Midbrain (tissue), 1 donor: ENCODE measurements at places on chromosomes 7 and 10.

DNA sequence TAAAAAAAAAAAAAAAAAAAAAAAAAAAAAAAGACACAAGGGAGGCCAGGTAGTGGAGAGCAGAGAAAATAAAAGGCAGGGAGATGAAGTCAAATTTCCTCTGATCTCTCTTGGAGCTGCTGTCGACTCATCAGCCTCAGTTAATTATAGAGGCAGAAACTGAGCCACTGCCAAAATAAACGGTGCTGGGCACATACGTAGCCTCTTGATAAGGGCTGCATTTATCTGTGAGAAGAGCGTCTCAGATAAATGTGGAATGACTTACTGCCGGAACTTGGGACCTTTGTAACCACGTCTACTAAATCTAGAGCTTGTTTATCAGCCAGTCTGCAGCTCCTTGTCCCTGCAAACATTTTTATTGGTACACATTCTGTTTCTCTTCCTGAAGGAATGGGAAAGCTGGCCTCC is 162.3 kb downstream of the BAMBI start:
- no peak for DNase-seq

DNA sequence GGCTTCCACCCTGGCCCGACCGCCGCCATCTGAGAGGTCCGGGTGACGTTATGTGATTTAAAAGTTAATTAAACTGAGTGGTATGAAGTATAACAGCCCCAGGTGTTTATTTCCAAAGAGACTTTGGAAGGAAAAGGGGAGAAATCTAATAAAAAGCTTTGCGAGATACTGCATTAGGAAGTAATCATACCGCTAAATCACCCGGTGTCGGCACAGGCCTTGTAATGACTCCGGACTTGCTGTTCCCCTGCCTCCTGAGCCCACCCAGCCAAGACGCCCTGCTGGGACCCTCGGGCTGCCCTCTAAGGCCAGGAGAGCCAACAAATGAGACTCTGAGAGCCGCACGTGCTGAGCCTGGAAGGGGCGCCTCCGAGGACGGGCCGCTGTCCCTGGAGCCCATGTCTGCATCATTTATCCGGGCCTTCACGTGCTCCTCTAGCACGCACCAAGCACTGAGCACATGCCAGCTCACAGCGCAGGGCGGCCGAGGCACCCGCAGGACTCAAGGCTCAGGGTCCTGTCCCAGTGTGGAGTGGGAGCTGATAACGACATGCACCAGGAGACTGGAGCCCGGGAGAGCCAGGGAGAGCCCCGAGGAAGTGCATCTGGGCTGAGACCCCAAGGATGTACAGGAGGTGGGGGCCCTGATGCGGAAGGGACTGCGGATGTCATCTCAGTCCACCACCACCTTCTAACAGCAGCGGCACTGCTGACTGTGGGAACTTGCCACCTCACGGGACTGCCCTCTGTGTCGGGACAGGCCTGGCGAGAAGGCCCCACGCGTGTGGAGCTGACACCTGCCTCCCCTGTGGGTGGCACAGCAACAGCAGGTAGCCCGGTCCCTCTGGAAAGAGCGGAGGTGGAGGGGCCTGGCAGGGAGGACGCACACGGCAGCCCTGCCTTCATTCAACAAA is 182.7 kb downstream of the ELFN1 start:
- no peak for DNase-seq

GRCh38 chr10:5953676-5954075 is 23.7 kb downstream of the IL15RA start:
- DNase-seq, result no peak

- no peak for DNase-seq
Measured at GRCh38 chr10:21308946-21309345, 216.5 kb downstream of the SKIDA1 start.

DNA sequence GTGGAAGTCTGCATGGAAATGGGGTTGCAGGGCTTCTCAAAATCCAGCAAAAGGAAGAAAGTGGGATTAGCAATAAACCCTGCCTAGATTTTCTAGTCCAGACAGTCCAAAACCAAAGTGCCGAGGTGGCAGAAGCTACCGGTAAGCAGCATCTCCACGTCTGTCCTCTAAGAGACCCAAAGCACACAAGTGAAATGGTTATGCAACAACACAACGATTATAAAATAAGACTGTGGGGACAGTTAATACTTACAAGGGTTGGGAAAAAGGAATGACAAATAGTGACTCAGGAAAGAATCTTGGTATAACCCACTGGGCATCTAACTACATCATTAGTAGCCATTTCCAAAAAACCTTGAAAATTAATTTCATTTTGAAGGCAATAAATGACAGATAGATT is 24.7 kb downstream of the CREB3L2 start:
- DNase-seq, result no peak

GRCh38 chr10:91410638-91411371 is 661 bp downstream of the HECTD2 start:
- peak; percentile 9 for DNase-seq

- no peak for DNase-seq
Measured at GRCh38 chr10:85607043-85607695, 759.4 kb downstream of the GRID1 start.

- no peak for DNase-seq
Measured at GRCh38 chr7:115728518-115728917, 302.0 kb downstream of the TFEC start.

GRCh38 chr7:78702770-78703169 is 750.7 kb downstream of the MAGI2 start:
- no peak for DNase-seq

- DNase-seq, result peak; percentile 70
Measured at GRCh38 chr7:98217623-98218582, 6.7 kb downstream of the BHLHA15 start.

GRCh38 chr10:78589687-78590086 is 479.1 kb upstream of the ZMIZ1 start:
- DNase-seq, result no peak

DNA sequence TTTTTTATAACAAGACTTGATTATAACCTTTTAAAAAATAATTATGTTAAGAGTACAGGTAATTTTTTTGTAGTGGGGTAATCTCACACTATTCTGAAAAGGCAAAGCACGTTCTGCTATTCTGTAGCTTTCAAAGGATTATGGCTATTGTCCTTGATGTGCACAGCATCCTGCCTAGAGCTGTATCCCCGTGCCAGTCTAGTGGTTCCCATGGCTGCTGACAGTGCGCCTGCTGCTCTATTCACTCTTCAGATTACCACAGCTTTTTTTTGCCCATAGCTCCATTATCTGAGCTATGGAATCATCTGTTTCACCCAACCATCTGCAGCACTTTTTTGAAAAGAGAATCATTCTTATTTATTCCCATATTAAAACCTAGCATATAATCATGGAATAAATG is 723.4 kb downstream of the PHTF2 start:
- DNase-seq, result no peak

DNA sequence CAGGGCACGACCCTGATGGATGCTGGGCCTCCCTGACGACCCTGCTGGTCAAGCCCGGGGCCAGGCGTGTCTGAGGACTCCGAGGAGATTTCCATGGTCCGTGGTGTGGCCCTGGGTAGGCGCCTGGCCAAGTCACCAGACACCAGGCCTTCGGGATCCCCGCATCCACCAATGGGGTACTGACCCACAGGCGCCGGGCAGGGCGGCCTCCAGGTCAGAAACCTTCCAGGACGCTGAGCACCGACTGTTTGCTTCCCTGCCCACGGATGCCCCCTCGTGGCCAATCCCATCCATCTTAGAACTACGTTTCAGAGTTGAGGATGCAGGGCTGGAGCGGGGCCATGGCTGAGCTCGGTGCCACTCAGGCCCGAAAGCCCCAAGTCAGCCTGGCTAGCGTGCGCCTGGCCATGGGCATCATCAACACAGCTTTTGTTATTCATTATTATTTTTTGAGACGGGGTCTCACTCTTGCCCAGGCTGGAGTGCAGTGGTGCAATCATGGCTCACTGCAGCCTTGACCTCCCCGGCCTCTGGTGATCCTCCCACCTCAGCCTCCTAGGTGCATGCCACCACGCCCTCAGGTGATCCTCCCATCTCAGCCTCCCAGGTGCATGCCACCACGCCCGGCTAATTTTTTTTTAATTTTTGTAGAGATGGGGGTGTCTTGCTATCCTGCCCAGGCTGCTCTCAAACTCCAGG is 7.1 kb upstream of the AMZ1 start:
- peak; percentile 80 for DNase-seq

DNA sequence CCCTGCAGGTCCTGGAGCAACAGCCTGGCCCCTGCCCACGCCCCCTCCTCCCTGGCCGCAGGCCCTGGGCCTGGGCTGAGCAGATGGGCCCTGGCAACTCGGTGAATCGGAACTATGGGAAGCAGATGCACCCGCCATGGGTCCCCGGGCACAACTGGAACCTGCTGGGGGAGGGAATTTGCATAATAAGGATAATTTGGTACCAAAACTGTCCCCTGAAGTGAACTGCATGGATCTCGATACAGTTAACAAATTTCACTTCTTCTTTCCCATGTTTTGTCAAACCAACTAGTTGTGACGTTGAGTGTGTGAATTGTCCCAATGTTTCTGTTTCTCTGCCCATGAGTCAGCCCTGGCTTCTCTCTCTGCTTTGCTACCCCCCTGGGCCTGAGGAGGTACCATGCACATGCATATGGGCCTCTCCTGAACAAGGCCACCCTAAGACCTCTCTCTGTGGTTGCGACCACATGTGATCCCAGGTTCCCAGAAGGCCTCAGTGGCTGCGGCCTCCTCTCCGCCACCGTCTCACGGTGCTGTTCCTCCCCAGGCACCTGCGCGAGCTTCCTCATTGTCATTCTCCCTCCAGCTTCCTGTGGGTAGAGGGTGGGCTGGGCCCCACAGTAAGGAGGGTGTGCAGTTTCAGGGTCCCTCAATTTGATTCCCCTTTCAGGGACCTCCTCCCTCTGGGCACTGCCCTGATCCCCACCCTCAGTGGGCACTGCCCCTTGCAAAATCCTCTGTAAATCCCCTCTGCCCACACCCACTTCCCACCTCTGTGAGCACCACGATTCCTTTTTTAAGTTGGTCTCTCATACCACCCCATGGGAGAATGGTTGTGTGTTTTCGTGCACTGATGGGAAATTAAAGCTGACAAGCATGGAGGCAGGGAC is 40.0 kb downstream of the FIGNL1 start:
- DNase-seq, result no peak

GRCh38 chr7:132205509-132205908 is 370.8 kb downstream of the PLXNA4 start:
- DNase-seq, result no peak

GRCh38 chr10:127406018-127406550 is 143.0 kb upstream of the NPS start:
- DNase-seq, result no peak

GRCh38 chr10:24947304-24948097 is 4.9 kb downstream of the PRTFDC1 start:
- peak; percentile 67 for DNase-seq

DNA sequence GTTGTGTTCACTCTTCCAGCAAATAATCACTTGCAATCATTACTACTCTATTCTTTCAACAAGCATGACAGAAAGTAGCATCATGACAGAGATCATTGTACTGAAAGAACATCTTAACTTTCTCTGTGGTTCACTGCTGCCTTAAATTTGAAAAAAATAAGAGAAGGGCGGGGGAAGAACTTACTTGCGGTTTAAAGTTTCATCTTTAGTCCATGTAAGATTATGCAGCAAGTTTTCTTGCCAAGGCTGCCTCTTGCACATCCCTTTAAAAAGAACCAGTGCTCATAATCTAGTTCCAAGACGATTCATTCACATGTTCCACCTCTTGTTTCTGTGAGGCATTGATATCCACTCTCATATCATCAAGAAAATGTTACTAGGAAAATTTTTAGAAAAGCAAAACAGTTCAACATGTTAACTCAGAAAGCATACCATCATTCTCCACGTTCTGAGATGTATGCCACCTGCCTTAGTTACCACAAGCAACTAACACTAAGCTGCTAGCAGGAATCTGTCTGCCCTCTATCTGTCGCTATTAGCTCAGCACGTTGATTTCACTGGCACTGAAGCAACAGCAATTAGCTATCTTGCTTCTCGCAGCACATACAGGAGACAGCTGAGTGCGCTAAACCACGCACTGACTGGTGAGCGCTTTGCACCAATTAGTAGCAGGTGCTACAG is at the start of gene PCDH15:
Gene PCDH15 (minus strand): TSS at position 491 of the 681 bp plus-strand sequence. CDS start 136,969 bp downstream, outside the sequence.
- peak; percentile 63 for DNase-seq

DNA sequence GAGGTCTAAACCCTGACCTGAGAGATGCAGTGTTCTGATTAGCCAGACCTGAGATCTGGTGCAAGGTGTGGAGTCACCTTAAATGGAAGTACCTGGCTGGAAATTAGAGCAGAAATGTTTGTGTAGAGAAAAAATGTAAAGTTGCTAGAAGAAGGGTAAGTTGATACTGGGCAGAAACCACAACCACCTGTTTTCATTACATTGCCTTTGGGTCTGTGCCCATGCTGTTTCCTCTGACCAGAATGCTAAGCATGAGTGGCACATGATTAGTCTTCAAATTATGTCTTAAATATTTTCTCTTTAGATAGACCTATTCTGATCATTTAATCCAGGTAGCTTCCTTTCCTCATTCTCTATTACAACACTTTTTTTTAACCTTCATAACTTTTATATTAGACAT is 69.0 kb downstream of the CASD1 start:
- DNase-seq, result no peak

DNA sequence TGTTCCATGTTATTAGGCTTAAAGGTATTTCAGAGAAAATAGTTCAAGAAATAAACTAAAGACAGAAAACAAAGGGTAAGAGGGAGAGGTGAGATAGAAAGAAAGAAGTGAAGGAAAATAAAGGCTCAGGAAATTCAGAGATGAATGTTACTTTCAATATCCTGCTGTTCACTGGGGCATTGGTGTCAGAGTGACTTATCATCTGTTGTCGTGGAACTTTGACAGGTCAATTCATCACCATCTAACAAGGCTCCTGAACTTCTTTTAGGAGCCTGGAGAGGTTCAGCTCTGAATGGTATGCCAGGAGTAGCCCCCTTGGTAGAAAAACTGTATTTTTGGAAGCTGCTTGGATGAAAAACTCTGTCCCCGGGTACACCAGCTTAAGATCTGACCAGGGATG is 100.1 kb downstream of the KLF6 start:
- no peak for DNase-seq

DNA sequence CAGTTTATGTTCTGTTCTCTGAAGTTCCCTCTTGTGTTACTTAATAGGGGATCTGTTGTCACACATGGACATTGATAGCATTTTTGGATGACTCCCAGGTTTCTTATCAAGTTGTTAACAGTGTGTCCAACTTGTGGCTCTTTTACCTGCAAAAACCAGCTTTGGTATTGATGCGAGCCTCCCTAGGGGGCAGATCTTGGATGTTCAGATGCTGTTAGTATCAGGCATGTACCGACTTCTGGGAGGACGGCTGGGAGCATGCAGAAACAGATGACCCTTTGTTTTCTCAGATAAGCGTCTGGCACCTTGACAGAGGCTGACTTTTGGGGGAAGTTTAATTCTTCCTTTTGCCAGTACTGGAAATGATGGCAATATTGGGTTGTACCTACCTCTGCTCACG is 2.2 kb downstream of the PLPP4 start:
- DNase-seq, result peak; percentile 28

- no peak for DNase-seq
Measured at GRCh38 chr7:3520206-3520605, 219.2 kb downstream of the SDK1 start.
